H54 (cell line): ENCODE measurements at places on chromosomes 2 and 18.
A peak's percentile ranks its signal among the peaks of the same experiment; 100 is the strongest.

DNA sequence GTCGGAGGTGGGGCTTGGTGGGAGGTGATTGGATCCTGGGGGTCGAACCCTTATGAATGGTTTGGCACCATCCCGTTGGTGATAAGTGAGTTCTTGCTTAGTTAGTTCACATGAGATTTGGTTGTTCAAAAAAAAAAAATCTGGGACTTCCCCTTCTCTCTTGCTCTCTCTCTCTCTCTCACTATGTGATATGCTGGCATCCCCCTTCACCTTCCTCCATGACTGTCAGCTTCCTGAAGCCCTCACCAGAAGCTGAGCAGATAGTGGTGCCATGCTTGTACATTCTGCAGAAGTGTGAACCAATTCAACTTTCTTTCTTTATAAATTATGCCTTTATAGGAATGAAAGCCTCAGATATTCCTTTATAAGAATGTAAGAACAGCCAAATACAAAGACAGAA is 269.7 kb upstream of the APCDD1 start:
- DNase-seq = no peak

DNA sequence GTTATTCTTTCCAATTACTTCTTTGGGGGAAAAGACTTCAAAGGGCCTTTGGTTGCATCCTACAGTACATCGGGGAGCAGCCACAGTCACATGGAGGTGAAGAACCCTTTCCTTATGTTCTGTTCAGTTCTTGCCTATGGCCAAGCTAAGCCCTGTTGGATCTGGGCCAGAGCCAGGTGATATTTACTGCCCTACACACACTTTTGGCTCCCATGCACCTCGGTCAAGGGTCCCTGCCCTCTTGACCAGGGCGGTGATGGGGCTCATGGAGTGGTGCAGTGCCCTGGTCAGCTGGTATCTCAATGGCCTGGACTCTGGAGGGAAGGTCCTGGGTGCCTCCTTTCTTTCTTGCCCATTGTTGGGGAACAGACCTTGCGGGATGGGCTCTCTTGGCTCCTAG is 98.7 kb downstream of the VAPA start:
- DNase-seq = no peak

- no peak for DNase-seq
Observed at GRCh38 chr2:58606799-58607198, 365.7 kb upstream of the FANCL start.

GRCh38 chr2:15205562-15205961 is 355.6 kb downstream of the NBAS start:
- no peak for DNase-seq

GRCh38 chr2:98555696-98556095 is 52.6 kb downstream of the COA5 start:
- no peak for DNase-seq

GRCh38 chr18:35158728-35159450 is 81.9 kb upstream of the ZNF397 start:
- no peak for DNase-seq

- DNase-seq = no peak
Observed at GRCh38 chr18:7735196-7735595, 168.1 kb downstream of the PTPRM start.

DNA sequence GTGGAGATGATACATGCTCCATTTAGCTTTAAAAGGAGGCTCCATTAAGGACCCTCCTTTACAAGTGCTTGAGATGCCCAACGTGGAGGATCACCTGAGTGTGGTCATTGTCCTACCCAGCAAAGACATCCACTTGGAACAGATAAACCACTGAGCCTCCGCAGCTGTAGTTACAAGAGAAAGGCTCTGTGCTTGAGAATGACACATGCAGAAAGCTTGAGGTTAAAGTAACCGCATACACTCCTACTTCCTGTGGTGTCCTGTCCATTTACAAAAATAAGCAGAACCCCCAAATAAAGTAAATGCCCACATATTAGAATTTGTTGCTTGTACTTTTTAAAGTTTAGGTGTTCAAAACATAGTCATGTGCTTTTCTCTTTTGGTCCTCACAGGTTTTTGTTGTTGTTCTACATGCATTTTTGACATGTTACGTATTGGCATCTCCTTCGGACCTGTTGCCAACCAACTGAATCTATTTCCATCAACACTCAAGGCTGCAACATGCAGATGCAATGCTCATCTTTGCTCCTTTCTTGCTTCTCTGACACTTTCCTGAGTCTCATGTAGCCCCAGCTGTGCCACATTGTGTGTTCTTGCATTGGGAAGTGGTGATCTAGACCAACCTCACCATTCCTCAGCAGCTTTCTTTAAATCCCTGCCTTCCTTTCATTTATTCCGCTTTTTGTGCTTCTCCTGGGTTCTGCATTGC is 56.0 kb downstream of the SERPINB7 start:
- no peak for DNase-seq

DNA sequence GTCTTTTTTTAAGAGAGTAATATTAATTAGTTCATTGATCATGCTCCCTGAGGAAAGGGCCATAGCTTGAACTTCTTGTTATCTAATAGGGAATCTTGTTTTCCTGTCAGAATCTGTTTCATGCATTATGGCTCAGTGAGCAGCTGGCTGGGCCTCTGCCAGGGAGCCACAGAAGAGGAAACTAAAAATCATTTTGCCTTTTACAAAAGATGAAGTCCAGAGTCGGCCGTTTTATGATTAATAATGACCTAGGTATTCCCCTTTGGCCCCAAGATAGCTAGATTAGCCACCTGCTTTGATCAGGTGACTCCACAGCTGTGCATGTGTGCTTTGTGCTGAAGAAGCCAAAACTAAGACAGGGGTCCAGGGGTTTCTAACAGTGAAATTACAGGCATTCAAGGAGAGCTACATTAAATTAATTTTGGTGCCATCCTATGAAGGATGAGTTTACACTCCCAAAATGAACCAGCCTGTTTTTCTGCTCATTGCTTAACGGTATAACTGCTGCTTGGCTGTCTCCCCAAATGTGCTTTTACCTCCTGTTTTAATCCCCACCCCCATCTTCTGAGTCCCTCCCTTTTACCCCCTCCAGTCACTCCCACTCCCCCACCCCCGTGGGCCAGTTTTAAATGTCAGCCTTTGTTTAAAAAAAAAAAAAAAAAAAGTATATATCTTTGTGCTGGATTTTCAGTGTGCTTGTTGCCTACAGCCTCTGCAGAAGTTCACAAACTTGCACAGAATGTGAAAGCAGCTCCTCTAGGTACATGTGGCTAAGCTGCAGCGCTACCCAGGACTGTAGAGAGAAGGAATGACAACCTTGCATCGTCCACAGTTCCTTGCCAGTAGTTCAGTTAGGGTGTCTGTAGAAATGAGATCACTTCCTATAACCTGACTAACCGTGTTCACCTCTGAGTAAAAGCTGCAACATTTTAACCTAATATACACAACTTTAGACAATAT is 93.1 kb downstream of the CABLES1 start:
- DNase-seq = no peak

GRCh38 chr2:234548695-234549420 is 52.0 kb upstream of the ARL4C start:
- no peak for DNase-seq

DNA sequence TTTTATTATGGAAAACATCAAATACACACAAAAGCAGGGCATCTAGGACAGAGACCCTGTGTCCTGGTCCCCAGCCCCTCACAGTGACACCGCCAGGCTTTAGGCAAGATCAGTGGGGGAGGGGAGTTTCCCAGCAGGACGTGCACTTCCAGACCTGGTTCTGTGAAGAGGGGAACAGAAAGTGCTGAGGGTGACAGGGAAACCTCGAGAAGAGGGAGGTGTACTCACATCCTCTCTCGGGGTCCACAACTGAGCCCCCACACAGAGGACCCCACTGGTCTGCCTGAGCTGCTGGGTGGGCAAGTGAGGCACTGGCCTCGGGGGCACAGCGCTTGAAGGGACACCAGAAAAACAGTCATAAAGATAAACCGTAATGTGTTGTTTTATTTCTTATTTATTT is 4.4 kb upstream of the GPR35 start:
- DNase-seq = no peak

DNA sequence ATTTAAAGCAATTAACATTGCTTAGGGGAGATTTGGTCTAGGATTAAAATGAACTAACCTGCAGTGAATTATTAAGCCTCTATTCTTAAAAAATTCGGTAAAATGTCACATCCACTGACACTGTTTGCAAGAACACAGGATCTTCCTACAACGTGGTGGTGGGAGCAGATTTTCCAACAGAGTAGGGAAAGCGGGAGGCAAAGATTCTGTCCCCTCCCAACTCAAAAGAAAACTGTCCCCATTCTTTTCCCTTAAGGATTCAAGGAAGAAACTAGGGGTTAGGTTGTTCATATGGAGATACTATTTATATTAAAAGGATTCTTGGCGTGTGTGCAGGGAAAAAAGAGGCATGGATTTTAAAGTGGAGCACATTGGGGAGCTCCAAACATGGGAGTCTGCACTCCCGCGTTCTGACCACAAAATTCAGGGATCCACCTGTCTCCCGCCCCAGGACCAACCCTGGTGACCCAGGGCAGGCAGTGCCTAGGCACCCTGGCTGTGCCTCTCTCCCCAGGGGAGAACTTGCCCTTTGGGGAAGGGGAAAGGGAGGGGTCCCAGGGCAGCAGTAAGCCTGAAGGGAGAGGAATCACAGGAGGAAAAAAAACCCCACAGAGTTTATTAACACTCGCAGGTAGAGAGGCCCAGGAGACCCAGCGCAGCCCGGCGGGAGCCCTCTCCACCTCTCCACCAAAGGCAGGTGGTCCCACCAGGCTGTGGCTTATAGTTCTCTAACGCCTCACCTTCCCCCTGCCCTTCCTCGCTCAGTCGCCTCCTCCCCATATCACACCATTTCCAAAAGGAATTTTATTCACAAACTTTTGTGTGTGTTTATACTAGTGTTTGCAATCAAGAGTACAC is 2.3 kb downstream of the PTGR3 start:
- DNase-seq = no peak

- no peak for DNase-seq
Observed at GRCh38 chr2:102540882-102541281, 67.9 kb downstream of the SLC9A4 start.

DNA sequence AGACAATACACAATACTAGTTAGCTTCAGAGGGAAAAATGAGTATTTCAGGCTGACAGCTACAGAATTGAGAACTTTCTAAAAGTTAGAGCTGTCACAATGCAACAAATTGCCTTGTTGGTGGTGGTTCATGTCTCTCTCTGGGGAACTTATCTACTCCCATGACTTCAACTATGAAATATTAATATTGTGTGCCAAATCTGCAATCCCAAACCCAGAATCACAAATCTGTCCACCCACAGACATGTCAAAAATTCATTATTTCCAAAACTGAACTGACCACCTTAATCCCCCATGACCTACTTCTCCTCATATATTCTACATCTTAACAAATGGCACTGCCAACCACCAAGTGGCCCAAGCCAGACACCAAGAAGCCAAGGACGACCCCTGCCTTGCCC is 143.5 kb downstream of the TCF4 start:
- no peak for DNase-seq

DNA sequence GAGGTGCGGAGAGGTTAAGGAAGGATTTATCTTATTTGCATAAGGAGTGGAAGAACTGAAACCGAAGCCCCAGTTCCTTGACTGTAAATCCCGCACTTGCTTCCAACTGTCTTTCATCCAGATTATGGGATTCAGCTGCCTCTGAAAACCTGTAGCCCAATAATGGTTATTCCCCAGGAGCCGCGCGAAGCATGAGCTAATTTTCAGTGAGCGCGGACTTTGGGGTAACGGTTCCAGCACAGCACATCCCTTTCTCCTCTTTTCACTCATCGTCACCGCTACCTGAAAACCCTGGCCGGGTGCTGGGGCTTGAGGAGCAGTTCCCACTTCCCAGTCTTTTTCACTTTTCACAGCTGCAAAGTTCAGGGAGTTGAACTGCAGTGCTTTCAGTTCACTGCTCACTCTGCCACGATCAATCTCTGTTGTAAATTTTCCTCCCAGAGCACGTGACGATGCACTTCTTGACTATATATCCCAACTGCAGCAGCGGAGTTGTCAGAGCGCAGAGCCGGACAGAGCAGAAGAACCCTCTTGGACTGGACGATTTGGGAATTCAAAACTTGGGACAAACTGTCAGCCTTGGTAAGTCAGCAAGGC is at the start of gene KCNE4:
KCNE4 (plus strand) TSS at position 498 of the 597 bp plus-strand sequence. CDS start 641 bp downstream, outside the sequence.
- DNase-seq = no peak

DNA sequence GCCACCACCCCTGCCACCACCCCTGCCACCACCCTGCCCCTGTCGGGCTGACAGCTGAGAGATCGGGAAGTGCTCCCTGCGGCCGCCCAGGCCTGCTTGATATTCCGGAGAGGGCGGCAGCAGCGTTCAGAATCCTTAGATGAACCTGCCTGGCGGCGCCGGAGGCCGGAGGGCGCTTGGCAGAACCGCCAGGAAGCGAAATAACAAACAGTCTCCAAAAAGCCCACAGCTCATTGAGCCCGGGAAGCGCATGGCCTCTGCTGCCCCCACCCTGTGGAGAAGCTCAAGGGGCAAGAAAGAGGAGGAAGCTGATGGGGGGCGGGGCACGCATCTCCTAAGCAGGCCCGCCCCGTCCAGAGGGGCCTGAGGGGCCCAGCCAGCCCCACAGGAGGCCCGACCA is 92.2 kb upstream of the MBOAT2 start:
- DNase-seq = no peak

DNA sequence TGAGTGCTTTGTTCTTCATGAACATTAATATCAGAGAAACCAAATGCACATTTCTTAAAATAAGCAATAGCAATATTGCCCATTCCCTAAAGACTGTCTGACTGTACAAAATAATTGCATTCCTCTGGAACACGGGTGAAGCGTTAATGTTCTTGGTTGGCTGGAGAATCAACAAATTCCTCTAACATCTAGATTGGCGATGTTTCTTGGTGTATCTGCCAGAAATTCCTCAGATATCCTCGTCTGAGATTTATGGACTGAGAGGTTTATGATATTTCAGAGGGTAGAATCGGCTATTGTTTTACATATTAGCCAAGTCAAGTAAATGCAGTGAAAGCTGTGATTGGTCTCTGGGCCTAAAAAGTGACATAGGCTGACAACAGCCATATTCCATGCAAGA is 27.1 kb upstream of the SPTBN1 start:
- DNase-seq = no peak

DNA sequence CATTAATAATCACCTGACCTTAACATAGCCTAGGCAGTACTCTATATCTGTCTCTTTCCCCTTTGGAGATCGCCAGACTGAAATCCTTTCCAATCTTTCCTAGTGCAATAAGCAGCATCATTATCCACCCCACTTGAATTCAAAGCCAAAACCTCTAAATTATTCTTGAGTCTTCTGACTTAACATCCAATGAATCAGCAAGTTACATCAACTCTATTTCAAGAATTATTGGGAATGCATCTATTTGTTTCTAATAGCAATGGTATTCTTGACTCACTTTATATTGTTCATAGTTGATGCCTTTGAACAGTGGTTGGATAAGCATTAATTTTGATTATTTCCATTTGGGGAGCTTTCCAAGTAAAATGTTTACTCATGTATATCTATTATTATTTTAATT is 144.8 kb downstream of the ZNF804A start:
- DNase-seq = no peak

DNA sequence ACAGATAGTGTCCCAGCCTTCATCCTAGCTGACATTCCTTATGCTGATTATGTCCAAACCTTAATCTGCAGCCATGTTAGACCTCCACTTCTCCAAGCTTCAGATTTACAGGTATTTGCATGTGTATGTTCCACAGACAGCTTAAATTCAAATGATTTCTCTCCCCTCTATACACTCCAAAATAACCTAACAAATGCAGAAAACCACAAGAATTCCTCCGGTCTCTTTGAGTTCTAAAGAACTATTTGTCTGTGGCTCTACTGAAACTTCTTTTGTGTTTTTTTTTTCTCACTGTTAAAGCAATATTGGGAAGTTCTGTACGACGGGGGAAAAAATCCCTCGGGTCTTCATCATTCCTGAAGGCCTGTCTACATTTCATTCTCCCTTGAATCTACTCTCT is 8.6 kb downstream of the NDUFS1 start:
- DNase-seq = no peak

- DNase-seq = peak; percentile 4
Observed at GRCh38 chr2:165114346-165114939, 89.4 kb downstream of the SCN3A start.
